SIG-M5 (cell line): ENCODE measurements at places on chromosomes 1 and 21.

DNA sequence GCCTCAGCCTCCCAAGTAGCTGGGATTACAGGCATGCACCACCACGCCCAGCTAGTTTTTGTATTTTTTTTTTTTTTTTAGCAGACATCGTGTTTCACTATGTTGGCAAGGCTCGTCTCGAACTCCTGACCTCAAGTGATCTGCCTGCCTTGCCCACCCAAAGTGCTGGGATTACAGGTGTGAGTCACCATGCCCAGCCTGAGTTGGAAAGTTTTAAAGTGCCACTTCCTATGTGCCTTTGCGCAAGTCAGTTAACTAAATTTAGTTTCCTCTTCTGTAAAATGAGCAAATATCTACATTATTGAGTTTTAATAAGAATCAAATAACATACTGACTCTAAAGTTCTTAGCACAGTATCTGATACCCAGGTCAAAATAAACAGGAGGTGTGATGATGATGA lies 12.4 kb downstream of the SLC19A2 start:
- DNase-seq = no peak

- no peak for DNase-seq
These were observed 15.0 kb upstream of the IL20 start for GRCh38 chr1:206850401-206850800.

- DNase-seq = peak; percentile 16
These were observed 26.6 kb downstream of the BEND5 start for GRCh38 chr1:48750109-48750508.

DNA sequence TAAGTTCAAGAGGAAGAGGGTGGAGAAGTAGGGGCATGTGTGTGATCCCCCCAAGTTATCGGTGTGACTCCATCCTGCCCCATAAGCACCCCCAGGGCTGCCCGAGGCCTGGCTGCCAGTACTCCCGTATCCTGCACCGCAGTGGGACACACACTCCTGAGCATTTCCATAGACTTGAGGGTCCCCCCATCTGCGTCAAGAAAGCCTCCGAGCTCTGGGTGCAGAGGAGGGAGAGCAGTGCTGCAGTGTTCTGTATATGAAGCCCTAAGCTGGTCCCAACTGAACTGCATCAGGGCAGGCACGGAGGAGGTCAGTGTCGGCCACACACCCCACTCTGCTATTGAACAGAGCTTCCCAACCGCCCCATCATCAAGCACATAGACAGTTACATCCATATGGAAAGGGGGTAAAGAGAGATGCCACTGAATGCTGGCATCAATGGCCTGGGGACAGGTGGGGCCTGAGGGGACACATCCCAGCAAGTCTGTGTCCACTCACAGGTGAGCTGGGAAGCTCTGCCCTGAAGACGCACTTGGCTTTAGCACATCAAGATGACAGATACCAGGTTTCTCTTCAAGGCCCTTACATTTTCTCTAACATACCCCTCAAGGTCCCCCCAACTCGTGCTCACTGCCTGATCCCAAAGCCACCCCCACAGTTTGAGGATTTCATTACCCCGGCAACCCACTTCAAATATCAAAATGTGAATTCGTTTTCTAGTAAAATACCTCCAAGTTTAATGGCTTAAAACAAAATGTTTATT lies 64.3 kb downstream of the EVA1C start:
- DNase-seq = no peak

DNA sequence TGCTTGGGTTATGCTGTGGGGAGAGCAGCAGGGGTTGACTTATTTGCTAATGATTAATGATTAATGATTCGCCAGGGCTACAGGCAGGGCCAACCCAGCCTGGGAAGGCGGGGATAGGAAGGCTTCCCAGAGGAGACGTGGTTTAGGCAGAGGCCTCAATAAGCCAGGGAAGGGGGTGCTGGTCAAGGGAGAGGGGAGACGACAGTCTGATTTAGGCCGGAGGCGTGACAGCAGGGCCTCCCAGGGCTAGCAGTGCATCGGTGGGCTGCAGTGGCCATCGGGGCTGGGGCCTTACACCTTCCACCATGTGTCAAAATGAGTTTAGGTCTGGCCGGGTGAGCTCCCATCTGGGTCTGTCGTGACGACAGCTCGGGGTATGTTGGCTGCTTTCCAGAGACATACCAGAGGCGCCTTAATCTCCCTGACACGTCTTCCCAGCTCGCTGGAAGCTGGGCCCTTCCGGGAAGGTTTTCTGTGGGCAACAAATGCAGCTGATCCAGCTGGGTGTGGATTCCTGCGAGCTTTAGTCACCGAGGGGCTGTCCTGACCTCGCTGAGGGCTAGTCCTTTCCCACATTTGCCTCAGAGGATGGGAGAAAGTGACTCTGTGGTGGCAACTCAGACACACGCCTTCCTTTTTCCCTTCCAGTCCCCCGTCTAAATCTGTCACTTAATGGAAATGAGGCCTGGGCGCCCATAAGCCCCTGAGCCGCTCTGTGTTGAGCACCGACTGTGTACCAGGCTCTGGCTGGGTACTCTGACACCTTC lies 3.7 kb upstream of the SLC1A7 start:
- no peak for DNase-seq

DNA sequence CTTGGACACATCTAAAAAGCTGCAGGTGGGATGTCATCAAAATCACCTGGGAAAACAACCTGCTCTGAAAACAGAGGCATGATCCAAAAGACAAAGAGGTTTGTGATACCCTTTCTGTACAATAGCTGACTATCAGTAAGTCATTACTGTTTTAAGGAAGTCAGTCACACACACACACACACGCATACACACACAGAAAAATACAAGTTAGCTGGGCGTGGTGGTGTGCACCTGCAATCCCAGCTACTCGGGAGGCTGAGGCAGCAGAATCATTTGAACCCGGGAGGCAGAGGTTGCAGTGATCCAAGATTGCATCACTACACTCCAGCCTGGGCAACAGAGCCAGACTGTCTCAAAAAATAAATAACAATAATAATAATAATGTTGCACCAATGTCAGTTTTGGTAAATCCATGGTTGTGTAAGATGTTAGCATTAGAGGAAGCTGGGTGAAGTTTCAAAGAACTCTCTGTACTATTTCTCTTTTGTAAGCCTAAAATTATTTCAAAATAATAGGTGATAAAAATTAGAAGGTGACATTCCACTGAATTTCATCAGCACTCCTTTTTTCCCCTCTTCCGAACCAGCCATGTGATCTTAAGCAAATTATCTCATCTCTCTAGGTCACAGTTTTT lies 9.9 kb upstream of the HLCS start:
- DNase-seq = no peak

DNA sequence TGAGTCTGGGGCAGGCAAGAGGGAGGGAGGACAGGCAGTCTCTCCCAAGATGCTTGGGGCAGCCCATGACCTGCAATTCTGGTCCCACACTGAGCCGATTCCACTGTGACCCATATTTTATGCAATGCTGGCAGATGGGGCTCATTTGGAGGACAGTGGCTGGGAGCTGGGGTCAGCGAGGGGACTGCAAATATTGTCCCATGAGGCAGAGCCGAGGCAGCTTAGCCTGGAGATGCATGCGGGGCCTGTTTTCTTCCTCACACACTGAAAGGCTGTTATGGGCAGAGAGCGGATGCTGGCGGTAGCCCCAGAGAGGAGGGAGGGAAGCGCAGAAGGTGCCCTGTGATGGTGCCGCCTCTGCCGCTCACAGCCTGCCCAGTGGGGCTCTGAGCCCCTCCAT lies 128.5 kb upstream of the POU3F1 start:
- DNase-seq = no peak

DNA sequence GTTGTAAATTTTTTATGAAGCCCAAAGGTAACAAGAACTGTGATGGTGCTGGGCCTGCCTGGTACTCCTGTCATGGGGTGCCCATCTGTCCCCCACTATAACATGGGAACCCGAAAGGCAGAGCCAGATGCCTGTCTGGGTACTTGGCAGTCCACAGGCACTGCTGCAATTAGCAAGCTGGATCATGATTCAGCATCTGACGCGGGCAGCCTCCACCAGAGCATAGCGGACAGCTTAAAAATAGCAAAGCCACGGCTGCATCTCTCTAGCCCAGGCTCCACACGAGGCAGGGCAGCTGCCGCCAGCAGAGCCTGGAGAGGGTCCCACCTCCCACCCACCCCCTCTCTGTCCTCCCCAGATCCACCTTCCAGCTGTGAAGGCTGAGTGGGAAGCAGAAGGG lies 22.9 kb downstream of the SUSD4 start:
- no peak for DNase-seq

- no peak for DNase-seq
These were observed 15.8 kb upstream of the C8A start for GRCh38 chr1:56838759-56839158.

- no peak for DNase-seq
These were observed 719.5 kb upstream of the TMPRSS15 start for GRCh38 chr21:19123053-19123452.

DNA sequence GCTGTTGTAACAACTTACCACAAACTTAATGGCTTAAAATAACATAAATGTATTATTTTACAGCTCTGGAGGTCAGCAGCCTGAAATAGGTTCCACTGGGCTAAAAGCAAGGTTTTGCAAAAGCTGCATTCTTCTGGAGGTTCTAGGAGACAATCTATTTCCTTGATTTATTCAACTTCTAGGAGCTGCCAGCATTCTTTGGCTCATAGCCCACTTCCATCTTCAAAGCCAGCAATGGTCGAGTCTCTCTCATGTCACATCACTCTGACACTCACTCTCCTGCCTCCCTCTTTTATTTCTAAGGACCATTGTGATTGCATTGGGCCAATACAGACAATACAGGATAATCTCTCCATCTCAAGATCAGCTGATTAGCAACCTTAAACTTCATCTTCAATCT lies 15.1 kb upstream of the FOXJ3 start:
- no peak for DNase-seq

DNA sequence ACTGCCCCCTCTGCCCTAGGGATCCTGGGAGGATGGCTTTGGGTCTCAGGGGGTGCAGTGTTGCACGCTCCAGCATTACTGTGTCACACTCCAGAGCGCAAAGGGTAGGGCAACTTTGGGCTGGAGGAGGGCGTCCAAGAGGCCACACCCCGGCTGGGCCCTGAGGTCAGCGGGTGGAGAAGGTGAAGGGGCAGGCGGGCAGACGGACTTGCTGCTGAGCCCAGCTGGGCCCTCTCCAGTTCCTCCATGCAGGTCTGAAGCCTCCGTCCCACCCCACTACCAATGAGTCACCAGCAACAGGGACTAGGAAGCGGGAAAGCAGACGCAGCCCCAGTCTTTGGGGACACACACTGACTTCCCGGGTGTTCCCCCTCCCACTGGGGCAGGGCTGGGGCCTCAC lies 116.0 kb downstream of the CASZ1 start:
- DNase-seq = no peak

GRCh38 chr1:5662744-5663126 lies 329.5 kb downstream of the NPHP4 start:
- DNase-seq = no peak

DNA sequence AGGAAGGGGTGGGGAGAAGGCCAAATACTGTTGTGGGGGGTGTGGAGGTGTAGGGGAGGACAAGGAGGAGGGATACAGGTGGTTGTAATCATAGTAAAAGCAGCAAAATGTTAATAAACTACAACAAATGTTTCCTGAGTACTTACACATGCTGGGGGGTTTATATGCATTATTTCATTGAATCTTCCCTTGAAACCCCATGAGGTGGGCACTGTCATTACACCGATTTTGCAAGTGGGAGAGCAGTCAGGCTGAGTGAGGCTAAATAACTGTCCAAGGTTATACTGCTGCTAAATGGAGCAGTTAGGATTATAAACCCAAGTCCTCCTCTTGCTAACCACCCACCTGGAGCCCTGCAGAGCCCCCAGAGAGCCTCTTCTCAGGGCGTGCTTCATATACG lies 14.4 kb upstream of the GRHL3 start:
- no peak for DNase-seq

- DNase-seq = no peak
These were observed 264.1 kb downstream of the FOXD2 start for GRCh38 chr1:47701741-47702515.

GRCh38 chr21:37437376-37438080 lies 71.0 kb downstream of the DYRK1A start:
- no peak for DNase-seq

GRCh38 chr1:227127891-227128290 lies 187.8 kb downstream of the COQ8A start:
- no peak for DNase-seq

- no peak for DNase-seq
These were observed 307.8 kb upstream of the USP25 start for GRCh38 chr21:15421947-15422346.

- DNase-seq = peak; percentile 37
These were observed 114.9 kb downstream of the VPS13D start for GRCh38 chr1:12344596-12345349.

DNA sequence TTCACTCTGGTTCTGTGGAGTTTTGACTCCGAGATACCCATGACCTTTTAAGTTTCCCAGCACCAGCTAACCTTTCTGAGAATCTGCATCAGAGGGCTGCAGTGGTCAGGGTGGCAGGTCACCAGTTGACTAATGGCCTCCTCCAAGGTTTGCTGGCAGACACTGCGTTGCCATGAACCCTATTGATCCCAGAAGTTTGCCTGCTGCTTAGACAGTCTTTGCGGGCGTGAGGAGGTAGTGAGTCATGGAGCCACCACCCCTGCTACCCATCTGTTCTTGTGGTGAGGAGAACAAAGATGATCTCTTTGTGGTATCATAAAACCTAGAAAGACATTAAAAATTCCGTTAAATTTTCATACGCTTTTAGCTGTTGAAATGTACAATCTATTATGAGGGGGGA lies 180.4 kb downstream of the FGGY start:
- DNase-seq = no peak

GRCh38 chr1:13823126-13823880 lies 123.3 kb downstream of the PRDM2 start:
- DNase-seq = no peak

GRCh38 chr1:164380893-164381292 lies 178.1 kb upstream of the PBX1 start:
- DNase-seq = no peak

DNA sequence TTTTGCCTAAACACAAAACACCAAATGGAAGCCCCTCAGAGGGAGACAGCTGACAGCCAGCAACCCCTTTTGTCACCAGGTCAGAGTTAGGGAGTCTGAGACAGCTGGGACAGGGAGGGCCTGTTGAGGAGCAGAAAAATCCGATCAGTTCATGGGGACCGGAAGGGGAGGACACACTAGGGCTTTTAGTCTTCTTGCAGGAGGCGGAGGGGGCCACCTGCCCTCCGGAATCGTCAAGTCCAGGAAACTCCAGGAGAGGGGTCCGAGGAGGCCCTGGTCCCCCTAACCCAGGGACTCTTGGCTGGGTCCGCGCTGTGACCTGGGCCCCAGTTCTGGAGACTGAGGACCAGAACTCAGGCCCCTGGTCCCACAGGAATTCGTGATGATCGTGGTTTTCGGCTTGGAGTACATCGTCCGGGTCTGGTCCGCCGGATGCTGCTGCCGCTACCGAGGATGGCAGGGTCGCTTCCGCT lies 34.2 kb downstream of the KCNQ4 start:
- no peak for DNase-seq

GRCh38 chr1:10657088-10657847 lies 139.2 kb downstream of the CASZ1 start:
- no peak for DNase-seq

DNA sequence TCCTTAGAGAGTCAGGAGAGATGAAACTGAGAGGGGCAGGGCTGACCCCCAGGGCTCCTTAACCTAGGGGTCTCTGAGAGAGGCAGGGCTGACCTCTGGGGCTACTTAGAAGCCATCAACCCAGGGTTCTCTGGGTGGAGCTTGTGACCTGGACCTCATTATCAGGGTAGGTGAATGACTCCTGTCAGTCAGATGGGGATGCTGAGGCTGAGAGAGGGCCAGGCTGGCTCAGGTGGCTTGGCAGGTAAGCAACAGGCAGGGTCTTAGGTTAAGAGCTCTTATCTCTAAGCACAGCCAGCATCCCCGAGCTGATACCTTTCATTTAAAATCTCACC lies 160.9 kb downstream of the PTPRU start:
- no peak for DNase-seq

GRCh38 chr1:214808845-214809460 lies 206.0 kb downstream of the CENPF start:
- no peak for DNase-seq
